ENCODE measurements at places on chromosomes 5 and 9.

GRCh38 chr5:73786043-73786831 is 160.2 kb downstream of the ARHGEF28 start:
- DNase-seq, result no peak

DNA sequence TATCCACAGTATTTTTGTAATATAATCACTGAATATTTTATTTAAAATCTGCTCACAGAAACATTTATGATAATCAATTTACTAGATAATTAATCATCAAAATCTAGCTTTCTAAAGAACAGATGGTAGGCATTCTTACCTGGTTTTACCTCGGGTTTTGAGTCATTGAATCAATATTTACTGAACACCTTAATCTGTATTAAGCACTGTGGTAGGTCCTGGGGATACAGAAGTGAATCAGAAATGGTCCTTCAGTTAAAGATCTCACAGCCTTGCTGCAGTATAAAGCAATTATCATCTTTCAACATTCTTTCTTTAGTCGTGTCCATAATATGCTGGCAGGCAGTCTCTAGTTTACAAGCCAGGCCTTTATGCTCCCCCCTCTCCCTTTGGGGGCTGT is 2.0 kb upstream of the MEIKIN start:
- DNase-seq, result no peak

DNA sequence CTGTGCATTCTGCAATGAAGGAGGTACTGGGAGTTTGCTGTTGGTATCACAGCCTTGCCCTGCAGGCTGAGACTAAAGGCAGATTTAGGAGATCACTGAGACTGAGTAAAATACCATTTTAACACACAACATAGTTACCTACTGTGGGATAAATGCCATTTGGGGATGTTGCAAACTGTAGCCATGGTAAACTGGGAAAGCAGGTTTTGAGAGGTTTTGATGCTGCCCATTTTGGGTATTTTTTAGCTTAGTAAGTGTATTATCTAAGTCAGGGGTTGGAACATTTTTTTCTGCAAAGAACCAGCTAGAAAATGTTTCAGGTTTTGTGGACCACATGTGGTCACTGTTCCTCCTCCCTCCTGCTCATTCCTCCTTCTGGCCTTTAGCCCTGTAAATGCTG is 108.9 kb downstream of the EHMT1 start:
- no peak for DNase-seq

DNA sequence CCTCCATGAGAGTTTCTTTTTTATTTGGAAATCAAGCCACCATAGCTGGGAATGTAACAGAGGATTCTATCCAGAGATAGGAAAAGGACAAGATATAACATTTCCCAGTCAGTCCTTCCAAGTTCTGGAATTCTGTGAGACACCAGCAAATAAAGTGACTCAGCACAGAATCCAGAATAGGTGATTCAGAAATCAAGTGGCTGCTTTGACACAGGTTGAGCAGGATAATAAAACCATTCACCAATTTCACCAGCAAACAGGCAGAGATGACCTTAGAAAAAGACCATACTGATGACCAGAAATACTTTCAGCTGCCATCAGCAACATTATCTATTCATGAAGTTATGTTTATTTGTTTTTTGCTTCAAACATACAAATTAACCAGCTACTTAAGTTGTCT is 491.5 kb upstream of the TUSC1 start:
- no peak for DNase-seq

DNA sequence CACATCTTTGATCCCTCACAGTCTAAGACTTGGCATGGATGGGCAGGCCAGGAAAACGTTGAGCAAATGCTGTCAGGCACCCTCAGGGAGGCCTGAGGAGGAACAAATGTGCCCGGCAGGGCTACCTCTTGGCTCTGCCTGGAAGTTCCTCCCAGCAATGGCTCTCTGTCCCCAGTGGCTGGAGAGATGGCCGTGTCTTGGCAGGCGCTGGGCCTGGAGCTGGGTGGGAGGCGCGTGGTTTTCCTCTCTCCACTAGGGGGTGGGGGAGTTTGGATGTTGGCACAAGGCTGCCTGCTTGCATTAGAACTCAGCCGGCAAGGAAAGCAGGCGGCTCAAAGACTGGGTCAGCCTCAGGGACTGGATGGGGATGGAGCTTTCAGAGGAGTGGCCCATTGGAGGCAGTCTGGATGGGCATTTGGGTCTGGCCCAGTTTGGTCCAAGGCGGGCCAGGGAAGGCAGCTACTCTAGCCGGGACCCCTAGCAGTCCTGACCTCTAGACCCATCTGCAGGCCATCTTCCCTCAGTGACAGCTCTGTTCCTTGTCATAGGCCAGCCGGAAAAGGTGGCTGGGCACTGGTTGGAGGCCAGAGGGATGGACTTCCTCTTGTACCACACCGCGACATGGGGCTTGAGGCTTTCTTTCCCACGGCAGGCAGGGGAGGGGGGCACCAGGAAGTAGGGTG is 68.2 kb upstream of the STC2 start:
- DNase-seq, result no peak

GRCh38 chr9:98778711-98779530 is 17.4 kb downstream of the ANKS6 start:
- DNase-seq, result no peak

DNA sequence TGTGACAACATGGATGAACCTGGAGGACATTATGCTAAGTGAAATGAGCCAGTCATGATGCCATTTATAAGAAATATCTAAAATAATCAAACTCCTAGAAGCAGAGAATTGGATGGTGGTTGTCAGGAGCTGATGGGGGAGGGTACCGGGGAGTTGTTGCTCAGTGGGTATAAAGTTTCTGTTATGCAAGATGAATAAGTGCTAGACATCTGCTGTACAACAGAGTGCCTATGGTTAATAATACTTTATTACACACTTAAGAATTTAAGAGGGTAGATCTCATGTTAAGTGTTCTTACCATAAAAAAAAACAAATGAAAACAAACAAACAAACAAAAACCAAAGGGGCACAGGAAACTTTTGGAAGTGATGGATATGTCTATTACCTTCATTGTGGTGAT is 13.0 kb upstream of the CCDC69 start:
- DNase-seq, result no peak

- DNase-seq, result no peak
Measured at GRCh38 chr9:123893115-123893514, 36.8 kb downstream of the DENND1A start.

- no peak for DNase-seq
Measured at GRCh38 chr5:53427965-53428364, 52.5 kb upstream of the FST start.

DNA sequence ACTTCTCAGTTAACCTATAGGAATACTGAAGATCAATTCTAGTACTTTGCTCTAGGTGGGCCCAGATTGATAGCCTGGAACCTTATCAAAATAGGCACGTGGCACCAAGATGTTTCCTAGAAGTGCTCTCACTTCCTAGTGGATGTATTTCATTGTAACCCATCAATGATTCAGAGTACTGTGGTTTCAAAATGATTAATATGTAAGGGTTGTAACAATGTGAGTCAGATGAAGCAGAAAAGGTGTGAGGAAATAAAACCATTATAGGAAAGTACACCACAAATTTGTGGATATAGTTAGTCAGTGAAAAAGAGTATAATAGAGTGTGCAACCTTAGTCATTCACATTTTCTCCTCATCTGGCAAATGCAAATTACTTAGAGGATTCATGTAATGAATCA is 177.3 kb upstream of the FST start:
- DNase-seq, result peak; percentile 85

GRCh38 chr9:104075801-104076753 is 18.0 kb upstream of the SMC2 start:
- DNase-seq, result peak; percentile 77

GRCh38 chr9:129177791-129178567 is at the start of gene IER5L:
TSS of gene IER5L (minus strand) at chr9:129178261. CDS start at chr9:129178052, 209 bp downstream.
- peak; percentile 91 for DNase-seq
